ENCODE measurements at places on chromosomes 1 and 21. TPM values are rescaled to one million over a fixed set of nuclear protein-coding genes. Genes with fewer than 3 reads are reported as not detected.
A peak's percentile ranks its signal among the peaks of the same experiment; 100 is the strongest.

GRCh38 chr1:48017716-48018115, 20.5 kb upstream of the TRABD2B start:
- DNase-seq, result peak; percentile 48

GRCh38 chr1:94422115-94422820, 4.1 kb downstream of the ABCD3 start:
- no peak for DNase-seq

DNA sequence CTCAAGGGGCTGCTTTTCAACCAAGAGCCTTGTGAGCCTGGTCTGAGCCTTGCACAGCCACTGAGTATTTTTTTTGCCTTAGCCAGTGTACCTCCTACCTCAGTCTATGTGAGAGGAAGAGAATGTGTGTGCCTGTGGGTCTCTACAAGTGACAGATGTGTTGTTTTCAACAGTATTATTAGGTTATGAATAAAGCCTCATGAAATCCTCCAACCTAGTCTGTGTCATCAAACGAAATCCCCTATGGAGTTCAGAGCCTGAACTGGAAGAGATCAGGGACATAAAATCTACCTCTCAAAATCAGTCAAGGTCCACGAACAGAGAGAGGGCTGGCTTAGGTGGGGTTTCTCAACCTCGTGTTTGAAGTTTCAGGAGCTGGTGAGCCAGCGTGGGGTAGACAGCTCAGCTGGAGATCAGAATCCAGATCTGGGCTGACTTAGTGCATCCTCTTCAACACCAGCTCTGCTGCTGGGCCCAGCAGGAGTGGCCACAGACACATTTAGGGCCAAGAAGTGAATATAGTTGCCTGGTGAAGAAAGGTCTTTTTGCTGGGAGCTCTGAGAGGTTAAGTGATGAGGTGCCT, 8.2 kb downstream of the XKR8 start:
- DNase-seq, result no peak

- DNase-seq, result no peak
Observed at GRCh38 chr1:243801378-243801777, 48.7 kb downstream of the AKT3 start.

DNA sequence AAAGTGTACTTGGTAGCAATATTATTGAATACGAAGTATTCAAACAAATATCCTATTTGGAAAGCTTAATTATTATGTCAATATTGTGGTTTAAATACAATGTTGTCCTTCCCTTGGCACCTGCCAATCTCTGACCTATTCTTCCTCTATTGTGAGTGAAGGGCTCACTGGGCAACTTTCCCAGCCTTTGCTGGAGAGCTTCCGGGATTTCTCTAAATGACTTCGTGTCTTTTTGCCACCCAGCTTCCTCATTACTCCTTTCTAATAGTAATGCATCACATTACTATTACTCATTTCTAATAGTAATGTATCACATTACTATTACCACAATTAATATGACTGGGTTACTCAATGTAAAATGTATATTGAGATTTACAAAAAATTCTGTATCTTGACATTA, 880.6 kb downstream of the BRINP3 start:
- DNase-seq, result no peak

GRCh38 chr1:17213782-17214148, 8.8 kb downstream of the PADI1 start:
- no peak for DNase-seq

DNA sequence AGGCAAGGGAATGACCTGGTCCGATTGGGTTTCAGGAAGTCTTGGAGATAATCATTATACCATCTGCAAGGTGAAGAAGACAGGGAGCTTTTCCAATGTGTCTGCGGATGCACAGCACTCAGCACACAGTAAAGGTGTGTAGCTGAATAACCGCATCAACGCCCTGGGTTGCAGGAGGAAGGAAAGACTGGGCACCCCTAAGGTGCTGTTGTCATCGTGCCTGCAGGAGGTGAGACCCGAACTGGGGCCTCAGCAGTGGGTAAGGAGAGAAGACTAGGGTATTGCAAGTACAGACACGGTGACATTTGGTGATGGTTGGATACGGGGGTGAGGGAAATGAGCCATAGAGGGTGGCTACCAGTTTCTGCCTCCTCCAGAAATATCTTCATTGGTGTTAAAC, 1.1 kb upstream of the TRIM62 start:
- DNase-seq, result no peak

RBP7 gene
- total RNA-seq, result not detected

NCMAP gene
- not detected for total RNA-seq

HSPA6 gene
- total RNA-seq, result 0.45 TPM

OR2G6 gene
- not detected for total RNA-seq
